ENCODE measurements at places on chromosomes 3 and 15.
A peak's percentile ranks its signal among the peaks of the same experiment; 100 is the strongest.

- no peak for DNase-seq
Measured at GRCh38 chr15:98231696-98232440, 271.4 kb downstream of the ARRDC4 start.

DNA sequence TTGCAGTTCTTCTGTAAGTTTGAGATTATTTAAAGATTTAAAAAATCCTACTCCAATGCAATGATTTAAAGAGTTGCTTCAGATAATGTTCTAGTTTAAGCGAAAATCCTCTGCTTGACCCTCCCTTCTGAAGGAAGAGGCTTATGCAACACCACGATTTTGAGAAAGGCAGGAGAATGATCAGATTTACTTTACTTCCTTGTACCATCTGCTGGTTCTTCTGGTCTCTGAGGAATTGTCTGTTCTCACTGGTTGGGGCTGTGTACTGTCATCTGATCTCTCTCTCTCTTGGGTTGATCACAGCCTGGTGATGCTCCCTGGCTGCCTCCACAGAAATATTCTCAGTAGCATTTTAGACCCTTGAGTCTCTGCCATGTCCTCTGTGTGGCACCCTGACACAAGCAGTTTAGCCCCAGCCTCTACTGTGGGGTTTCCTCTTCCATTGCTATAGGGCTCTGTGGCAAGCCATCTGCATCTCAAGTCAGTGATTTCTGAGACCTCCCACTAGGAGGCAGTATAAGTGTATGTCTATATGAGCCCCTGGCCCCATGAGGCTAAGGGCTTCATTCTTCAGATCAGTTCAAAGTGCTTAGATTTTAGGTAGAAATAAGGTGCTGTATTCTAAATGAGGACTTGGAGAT lies 50.8 kb upstream of the PLAAT1 start:
- DNase-seq, result peak; percentile 4

DNA sequence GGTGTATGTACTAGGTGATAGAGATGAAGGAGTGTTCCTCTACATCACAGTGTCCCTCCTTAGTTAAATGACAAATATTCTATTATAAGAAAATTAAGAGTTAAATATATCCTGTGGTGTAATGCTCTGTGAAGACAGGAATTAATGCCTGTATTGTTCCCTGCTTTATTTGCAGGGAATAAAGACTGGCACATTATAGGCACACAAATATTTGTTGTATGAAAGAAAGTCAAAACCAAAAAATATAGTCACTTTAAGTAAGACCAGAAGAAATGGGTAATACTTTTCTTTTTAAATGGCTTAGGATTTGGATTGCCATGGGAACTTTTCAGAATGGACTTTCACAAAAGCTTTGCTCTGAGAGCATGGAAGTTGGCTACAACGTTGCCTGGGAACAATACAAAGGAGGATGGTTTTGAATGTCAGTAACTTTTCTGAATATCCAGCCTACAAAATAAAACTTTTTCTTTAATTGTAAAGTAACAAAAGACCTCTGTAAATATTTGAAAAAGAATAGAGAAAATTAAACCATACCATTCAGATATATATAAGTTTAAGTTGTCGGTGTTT lies 158.0 kb upstream of the P2RY1 start:
- no peak for DNase-seq

- DNase-seq, result no peak
Measured at GRCh38 chr3:128395500-128396162, 71.1 kb downstream of the DNAJB8 start.

DNA sequence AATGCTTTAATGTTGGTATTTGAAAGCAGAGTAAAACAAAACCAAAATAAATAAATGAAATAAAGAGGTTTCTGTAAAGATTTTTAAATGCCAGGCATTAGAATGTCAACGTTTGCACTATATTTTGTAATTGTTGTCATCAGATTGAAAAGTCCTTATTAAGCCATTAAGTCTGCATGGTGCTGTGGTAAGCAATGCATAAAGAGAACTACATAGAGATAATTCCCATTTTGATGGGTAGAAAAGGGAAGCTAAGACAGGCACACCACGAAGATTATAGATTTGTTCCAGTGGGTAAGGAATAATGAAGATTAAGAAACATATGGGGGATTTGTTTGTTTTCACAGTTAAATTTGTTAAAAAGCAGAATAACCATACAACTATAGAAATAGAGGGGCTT lies 52.5 kb upstream of the PPARG start:
- DNase-seq, result no peak

DNA sequence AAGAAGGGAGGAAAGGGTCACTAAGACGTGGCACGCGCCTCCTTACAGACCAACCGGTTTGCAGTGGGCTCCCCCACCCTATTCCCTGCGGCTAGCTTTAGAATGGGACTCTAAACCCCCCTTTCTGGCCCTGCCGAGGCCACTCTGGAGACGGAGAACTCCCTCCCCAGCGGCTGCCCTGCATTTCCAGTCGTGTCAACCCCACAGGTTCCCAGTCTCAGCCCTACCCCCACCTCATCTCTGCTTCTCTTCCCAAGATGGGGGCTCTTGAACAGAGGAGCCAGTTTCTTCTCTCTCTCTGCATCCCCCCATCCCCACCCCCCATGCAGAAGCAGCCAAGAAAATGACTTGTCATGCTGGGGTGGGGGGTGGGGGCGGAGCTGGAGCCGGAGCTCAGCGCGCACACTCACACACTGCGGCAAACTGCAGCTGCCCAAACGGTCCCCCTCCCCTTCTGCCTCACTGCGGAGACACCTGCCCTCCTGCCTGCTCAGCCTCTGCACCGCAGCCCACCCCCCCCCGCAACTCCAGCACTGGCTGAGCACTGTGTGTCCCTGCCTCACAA lies 871 bp downstream of the MAP1A start:
- no peak for DNase-seq

DNA sequence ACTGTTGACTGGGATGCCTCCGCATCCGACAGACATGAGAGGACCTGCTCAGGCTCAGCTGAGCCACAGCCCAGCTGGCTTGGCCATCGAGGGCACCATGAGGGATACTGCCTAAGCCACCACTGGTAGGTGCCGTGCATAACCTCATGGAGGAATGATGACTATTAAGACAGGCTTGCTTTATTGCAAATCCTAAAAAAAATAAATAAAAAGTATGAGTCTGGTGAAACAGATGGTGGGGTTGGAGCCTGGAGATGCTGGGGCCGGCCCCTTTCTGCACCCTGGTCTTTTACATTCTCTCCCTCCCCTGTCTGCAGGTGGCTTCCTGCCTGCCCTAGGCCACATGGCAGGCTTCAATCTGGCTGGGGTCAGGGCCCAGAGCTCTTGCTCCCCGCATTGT lies 24.0 kb upstream of the RAD18 start:
- no peak for DNase-seq
